ENCODE measurements at places on chromosomes 16 and 17.

DNA sequence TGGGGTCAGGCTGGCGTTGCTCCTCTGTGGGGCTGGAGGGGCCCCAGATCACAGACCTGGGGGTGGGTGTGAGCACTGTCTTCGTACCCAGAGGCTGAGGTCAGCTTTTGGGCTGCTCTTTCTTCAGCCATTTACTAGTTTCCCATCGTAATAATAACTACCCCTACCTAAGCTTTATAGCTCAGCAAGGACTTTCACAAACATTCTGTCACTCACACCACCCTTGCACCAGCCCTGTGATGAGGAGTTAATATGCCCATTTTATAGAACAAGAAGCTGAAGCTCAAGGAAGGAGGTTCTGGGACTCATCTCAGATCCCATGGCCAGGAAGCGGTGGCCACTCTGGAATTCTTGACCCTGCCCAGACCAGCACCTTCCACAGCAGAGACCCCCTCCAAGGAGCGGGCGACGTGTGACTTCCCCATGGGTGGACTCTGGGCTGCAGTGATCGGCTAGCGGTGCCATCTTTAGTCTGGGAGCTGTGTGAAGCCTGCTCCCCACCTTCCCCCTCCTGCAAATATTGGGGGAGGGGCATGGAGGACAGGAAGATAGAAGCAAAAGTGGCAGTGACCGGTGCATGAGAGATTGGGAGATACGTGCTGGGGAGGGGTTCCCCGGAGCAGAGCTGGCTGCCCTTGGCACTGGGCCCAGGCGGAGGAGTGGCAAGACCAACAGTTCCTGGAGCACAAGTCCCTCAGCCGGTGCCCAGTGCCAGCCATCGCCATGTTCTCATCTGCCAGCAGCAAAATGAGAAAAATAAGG lies 81.8 kb upstream of the TOB1 start:
- no peak for DNase-seq

GRCh38 chr16:20327444-20328041 lies at the start of gene GP2:
Gene GP2, minus strand, starts transcription at chr16:20327513. Its CDS starts 1,082 bp downstream, at chr16:20326431.
- no peak for DNase-seq

- no peak for DNase-seq
These were observed 21.8 kb downstream of the ITGB3 start for GRCh38 chr17:47275245-47275984.

DNA sequence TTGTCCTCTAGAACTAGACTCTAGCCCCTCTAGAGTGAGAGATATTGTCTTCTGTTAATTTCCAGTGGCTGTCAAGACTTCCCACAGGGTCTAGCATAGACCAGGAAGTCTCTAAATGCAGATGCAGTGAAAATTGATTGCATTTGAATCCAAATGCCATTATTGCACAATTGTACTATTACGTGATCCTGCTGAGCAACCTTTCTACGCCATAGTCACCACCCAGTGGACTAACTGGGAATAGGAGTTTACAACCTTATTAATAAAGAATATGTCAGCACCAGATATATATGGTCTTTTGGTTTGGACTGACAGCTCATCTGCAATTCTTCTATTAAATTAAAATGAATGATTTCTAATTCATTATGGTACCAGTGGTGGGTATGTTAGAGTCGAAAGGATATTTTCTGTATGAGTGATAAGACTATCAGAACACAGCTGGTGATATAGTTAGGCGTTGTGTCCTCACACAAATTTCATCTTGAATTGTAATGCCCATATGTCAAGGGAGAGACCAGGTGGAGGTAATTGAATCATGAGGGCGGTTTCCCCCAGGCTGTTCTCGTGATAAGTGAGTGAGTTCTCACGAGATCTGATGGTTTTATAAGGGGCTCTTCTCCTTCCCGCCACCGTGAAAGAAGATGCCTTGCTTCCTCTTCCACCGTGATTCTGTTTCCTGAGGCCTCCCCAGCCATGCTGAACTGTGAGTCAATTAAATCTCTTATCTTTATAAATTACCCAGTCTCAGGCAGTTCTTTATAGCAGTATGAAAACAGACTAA lies 138.9 kb upstream of the CA10 start:
- no peak for DNase-seq

- peak; percentile 6 for DNase-seq
These were observed 24.4 kb downstream of the CACNG5 start for GRCh38 chr17:66859353-66859752.

- DNase-seq, result no peak
These were observed 11.7 kb upstream of the FAM83G start for GRCh38 chr17:19016297-19016696.

DNA sequence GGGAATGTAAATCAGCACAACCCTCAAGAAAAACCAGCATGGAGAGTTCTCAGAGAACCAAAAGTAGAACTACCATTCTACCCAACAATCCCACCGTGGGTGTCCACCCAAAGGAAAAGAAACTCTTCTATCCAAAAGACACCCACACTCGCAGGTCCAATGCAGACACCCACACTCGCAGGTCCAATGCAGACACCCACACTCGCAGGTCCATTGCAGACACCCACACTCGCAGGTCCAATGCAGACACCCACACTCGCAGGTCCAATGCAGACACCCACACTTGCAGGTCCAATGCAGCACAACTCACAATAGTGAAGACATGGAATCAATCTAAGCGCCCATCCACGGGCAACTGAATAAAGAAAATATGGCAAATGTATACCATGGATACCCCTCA lies 77.0 kb upstream of the RPH3AL start:
- DNase-seq, result no peak

- no peak for DNase-seq
These were observed 16.0 kb downstream of the HOXB4 start for GRCh38 chr17:48561884-48562810.

- no peak for DNase-seq
These were observed 86.8 kb downstream of the ZNF778 start for GRCh38 chr16:89304181-89304851.

DNA sequence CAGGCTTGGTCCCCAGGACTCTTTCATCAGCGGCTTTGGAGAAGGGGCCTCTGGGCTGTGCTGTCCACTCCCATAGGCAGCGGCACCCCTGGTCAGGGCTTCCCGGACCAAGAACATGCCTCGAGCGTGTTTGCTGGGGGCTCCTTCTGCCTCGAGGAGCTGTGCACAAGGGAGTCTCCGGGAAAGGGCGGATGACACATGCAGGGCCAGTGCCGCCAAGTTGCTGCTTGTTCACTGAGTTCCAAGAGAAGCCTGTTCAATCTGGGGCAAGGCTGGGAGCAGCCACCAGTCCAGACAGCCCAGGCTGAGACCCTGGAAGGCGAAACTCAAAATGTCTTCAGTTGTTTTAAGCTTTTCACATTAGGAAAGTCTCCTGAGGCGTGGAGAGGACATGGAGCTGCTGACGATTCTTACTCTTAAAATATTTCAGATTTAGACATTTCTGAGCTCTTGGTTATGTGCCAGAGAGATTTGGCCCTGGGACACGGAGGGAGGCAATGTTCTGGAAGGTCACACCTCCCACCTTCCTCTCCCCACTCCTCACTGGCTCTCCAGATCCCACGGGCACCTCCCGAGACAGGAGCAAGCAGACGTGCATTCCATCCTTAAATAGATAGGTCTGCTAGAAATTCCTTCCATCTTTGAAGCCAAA lies 84.5 kb upstream of the ZNF469 start:
- no peak for DNase-seq

- DNase-seq, result no peak
These were observed 394 bp upstream of the NME4 start for GRCh38 chr16:396605-397004.

DNA sequence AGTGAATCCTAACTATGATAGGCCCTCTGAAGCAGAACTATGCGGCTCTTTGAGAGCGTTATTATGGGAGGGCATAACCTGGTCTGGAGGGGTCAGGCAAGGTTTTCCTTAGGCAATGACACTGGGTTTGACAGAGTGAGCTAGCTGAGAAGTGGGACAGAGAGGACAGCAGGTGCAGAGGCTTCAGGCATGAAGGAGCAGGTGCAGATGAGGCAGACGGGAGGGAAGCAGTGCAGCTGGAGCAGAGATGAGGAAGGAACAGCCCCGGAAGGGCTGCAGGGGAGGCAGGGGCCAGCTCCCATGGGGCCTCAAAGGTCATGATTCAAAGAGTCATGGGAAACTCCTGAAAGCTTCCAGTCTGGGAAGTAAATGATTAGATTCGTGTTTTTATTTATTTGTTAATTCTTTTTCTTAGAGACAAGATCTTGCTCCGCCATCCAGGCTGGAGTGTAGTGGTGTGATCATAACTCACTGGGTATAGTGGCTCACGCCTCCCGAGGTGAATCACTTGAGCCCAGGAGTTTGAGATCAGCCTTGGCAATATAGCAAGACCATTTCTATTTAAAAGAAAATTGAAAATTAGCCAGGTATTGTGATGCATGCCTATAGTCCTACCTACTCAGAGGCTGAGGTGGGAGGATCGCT lies 5.4 kb downstream of the MARCHF10 start:
- DNase-seq, result peak; percentile 56

DNA sequence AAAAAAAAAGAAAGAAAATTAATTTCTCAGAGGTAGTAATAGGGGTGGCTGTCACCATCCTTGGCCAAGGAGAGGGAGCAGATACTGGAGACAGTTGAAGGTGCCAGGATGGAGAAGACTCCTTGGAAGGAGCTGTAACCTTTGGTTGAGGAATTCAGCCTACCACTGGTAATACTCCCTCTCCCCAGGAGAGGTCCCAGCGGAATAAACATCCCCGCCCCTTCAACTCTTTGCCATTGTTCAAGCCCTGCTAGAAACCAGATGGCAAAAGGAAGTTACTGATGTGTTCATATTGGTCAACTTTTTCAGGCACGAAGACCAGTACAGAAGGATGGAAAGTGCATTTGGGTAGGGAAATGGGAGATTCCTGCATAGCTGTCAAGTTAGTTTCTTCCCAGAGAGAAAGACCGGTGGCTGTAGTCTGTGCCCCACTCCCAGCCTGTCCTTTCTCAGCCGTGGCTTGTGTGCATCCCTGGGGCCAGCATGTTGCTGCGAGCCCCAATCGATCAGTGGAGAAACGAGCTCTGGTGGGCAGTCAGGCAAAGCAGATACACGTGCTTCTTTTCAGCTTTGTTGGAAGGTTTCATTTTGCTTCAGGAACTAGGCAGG lies 612.1 kb downstream of the MAF start:
- no peak for DNase-seq

- peak; percentile 91 for DNase-seq
These were observed 100.1 kb upstream of the CHMP6 start for GRCh38 chr17:80891397-80892018.

- peak; percentile 10 for DNase-seq
These were observed 45.2 kb upstream of the STAC2 start for GRCh38 chr17:39270923-39271322.

DNA sequence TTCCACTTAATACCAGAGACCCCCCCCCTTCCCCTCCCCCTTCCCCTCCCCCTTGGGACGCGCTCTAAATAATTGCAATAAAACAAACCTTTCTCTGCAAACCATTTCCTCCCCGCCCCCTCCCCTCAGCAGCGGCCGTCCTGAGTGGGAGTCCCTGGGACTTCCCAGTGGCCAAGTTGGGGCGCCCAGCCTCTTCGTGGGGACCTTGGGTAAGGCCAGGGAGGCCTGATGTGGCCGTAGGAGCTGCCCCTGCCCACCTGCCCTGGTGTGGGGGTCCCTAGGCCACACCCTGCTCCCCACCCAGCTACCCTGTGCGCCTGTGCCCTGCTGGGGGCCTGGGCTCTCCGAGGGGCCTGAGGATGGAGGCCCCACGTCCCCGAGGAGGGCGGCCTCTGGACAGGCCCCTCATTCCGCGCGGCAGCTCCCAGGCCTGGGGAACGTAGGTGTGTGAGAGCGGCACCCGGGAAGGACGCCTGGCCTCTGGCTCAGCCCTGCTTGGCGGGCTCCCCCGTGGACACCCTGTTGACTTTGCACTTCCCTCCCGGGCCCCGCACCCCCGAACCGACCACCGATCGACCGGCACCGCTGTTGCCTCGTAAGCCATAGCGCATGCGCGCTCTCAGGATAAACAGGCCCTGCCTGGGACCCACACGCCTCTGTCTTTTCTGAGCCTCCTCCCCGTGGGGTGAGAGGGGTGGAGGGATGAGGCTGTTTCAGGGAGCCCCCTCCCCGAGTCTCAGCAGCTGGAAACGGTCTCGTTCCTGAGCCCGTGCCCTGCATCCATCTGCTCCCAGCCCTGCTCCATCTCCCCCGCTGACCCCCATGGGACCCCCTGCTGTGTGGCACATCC lies 9.0 kb downstream of the NTHL1 start:
- DNase-seq, result no peak

GRCh38 chr16:3532741-3533140 lies 31.9 kb downstream of the CLUAP1 start:
- no peak for DNase-seq

- DNase-seq, result peak; percentile 91
These were observed 9.9 kb downstream of the RABEP2 start for GRCh38 chr16:28915181-28915580.

- no peak for DNase-seq
These were observed 2.1 kb downstream of the SPAG9 start for GRCh38 chr17:51118330-51119195.

DNA sequence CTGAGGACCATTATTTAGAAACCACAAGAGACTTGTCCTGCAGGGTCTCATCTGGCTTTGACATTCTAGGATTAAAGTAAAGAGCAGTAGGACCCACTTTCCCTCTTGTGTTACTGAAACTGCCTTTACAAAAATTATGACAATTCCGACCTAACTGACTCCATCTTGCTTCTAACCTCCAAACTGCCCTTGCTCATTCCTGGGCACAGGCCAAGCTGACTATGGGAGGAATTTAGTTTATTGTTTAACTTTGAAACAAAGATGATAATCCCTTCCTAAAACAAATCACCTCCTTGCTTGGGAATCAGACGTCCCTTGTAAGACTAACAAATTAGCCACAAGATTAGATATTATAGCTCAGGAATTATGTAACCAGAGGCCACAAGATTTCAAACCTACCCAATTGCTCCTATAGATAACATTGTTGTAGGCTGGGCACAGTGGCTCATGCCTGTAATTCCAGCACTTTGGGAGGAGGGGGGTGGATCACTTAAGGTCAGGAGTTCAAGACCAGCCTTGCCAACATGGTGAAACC lies 87.0 kb upstream of the FBXO47 start:
- DNase-seq, result no peak

DNA sequence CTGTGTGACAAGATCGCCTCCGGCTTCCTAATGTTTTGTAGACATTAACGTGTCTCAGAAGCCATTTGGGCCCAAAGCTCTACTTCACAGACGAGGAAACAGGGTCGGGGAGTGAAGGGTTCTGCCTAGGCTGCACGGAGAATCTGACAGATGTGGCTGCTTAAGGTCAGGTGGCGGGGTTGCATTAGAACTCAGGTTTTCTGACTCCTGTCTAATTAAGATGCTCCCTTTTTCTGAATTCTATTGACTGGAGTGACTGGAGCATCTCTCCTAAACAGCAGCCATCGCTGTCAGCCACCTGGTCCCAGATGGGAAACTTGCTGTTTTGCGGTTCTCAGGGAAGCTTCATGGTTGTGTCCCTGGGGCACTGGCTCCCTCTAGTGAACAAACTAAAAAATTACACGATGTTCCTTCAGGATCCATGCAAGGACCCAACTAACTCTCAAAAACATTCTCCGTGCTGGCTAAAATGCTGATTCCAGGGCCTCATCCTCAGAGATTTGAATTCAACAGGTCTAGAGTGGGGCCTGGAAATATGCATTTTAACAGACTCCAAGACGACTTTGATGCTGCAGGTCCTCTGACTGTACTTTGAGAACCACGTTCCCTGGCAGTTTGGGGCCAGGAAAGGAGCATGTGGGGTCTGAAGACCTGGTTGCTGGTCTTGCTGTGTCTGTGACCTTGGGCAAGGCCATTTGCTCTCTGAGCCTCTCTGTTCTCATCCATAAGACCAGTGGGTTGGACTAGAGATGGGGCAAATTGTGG lies 117.4 kb downstream of the IRF8 start:
- peak; percentile 40 for DNase-seq

GRCh38 chr17:76132574-76133338 lies 8.3 kb downstream of the FOXJ1 start:
- peak; percentile 24 for DNase-seq

Data from trophoblast cell (in vitro differentiated cells and primary cell).